NCI-H524 (cell line): ENCODE measurements at places on chromosomes 6 and 20.

- DNase-seq, result no peak
Measured at GRCh38 chr6:134103006-134103405, 50.6 kb upstream of the SLC2A12 start.

- DNase-seq, result no peak
Measured at GRCh38 chr20:50904067-50904570, 27.1 kb downstream of the ADNP start.

GRCh38 chr6:167849846-167850459 is 23.2 kb downstream of the AFDN start:
- no peak for DNase-seq

DNA sequence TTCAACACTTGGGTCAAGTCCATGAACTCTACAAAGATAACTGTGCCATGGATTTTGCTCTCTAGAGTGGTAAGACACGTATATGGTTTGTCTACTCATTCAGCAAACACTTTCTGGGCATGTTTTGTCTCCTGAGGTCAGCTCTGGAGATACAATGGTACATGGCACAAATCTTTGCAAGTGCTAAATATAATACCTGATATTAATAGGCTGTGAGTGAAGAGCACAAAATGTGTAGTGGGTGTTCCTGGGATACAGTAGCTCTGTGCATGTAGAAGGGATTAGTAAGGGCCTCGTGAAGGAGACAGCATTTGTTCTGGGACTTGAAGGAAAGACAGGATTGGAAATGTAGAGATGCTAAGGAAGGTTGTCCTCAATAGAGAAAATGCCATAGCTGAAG is 360.9 kb downstream of the BCKDHB start:
- DNase-seq, result no peak

- DNase-seq, result no peak
Measured at GRCh38 chr6:44785130-44785529, 397.6 kb downstream of the CDC5L start.

GRCh38 chr20:54633374-54634355 is 158.3 kb downstream of the DOK5 start:
- peak; percentile 22 for DNase-seq

- DNase-seq, result no peak
Measured at GRCh38 chr20:14717134-14717999, 380.0 kb upstream of the FLRT3 start.

- DNase-seq, result no peak
Measured at GRCh38 chr6:138607478-138608433, 108.5 kb upstream of the NHSL1 start.

DNA sequence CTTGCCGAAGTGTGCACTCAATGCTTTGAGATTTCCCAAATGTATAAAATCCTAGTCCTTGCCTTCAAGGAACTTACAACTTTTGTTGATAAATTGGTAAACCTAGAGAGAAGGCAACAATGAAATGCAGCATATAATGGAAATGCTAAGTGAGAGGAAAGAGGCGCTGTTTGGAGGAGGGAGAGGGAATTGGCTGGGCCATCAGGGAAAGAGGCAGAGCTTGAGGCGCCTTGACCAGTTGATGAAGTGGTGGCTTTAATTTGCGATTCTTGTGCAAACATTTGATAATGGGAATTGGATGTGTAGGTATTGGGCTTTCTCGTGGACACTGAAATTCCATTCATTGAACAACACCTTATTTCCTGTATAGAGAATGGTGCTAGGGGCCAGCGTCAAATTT is 1.9 kb upstream of the CDYL start:
- DNase-seq, result no peak

- DNase-seq, result no peak
Measured at GRCh38 chr6:23656255-23657194, 469.5 kb upstream of the NRSN1 start.

GRCh38 chr20:36154700-36155628 is at the start of gene EPB41L1:
Gene EPB41L1 (plus strand): TSS chr20:36154740. CDS start chr20:36173778, 19,038 bp downstream.
- DNase-seq, result no peak

DNA sequence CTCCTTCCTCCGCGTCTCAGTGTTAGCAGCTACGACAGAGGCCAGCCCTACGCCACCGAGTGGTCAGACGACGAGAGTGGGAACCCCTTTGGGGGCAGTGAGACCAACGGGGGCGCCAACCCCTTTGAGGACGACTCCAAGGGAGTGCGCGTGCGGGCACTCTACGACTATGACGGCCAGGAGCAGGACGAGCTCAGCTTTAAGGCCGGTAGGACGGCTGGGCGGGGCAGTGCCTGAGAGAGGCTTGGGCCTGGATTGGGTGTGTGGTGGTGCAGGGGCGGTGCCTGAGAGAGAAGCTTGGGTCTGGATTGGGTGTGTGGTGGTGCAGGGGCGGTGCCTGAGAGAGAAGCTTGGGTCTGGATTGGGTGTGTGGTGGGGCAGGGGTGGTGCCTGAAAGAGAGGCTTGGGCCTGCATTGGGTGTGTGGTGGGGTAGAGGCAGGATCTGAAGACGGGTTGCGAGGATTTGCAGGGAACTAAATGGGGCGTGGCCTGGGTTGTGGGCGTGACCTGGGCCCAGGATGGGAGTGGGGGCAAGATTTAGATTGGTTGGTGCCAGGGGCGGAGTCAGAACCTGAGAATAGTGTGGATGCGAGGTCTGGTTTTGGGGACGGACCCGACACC is 24.4 kb downstream of the SPDEF start:
- DNase-seq, result no peak

- peak; percentile 48 for DNase-seq
Measured at GRCh38 chr6:82363428-82364086, at the start of gene TPBG. Gene TPBG (plus strand): TSS chr6:82363817. CDS start chr6:82364962, 1,145 bp downstream.

GRCh38 chr20:62365814-62366369 is 1.2 kb downstream of the LAMA5 start:
- no peak for DNase-seq

DNA sequence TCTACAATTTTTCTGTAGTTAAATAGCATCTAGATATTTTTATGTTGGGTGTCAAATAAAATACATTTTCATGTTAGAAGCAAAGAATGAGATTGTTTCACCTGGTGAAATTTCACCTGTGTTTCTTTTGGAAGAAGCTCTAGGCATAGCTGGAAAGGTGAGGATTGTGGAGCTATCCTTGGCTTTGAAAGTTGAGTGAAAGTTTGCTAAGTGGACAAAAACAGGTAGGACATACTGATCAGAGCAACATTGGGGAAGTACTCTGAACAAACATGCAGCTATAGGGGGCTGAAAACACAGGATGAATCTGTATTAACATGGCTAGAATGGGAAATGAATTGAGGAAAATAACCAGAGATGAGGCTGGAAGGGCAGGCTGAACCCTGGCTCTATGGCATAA is 18.8 kb downstream of the CLVS2 start:
- DNase-seq, result no peak

GRCh38 chr6:2748183-2748582 is 2.5 kb downstream of the MYLK4 start:
- DNase-seq, result no peak

- no peak for DNase-seq
Measured at GRCh38 chr6:44135875-44136274, 8.5 kb downstream of the TMEM63B start.

GRCh38 chr6:89611666-89612065 is 26.9 kb downstream of the LYRM2 start:
- no peak for DNase-seq

- no peak for DNase-seq
Measured at GRCh38 chr6:24694198-24694597, 24.8 kb downstream of the C6orf62 start.

GRCh38 chr6:102026649-102027048 is 633.1 kb downstream of the GRIK2 start:
- DNase-seq, result no peak

DNA sequence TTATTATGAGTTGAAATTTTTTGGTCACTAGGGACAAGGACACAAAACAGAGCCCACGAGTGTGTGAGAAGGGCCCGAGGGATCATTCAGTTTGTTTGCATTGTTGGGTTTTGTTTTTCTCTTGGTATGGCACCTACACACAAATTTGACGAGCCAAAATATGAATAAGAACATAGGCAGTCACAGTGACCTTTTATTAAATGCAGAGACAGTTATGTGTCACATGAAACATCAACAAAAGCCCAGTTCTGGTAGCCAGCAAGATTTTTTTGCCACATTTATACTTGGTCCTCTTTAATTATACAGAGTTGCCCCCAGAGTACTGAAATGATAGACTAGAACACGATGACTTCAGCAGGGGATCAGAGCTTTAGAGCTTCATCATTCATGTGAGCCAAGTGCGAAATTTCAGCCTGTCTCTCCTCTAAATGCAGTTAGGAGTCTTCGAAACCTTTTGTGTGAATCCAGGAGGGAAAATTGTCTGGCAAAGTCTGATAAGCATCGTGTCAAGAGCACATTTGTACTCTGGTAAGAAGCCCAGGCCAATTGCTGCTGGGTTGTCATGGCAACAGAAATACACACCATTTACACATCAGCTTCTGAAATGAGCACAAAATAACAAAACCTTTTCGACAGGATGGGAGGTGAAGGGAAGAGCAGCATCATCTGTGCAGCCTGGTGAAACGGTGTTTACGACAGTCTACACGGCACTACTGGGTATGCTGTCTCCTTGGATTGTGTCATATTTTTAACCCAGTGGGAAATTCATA is 79.2 kb upstream of the RIPOR2 start:
- no peak for DNase-seq

- peak; percentile 42 for DNase-seq
Measured at GRCh38 chr6:37698264-37699137, 818 bp upstream of the MDGA1 start.

GRCh38 chr6:103617642-103618041 is 1242.1 kb downstream of the HACE1 start:
- DNase-seq, result no peak

GRCh38 chr6:4372866-4373265 is 237.5 kb upstream of the ECI2 start:
- no peak for DNase-seq

DNA sequence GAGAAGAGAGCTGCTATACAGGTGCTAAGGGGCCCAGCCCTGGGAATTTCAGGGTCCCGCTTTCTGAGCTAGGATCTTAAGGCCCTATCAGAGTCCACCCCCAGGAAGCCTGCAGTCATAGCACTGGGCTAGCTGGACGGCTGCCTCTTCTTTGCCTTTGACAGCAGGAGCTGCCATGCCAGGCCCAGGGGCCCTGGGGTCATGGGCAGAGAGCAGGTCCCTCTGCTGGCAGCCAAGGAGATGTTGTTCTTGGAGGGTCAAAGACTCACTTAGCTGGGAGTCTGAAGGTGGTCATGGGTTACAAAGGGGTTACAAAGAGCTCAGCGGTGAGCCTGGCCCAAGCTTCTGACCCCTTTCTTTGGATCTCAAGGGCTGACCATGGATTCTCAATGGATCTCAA is 52.7 kb downstream of the RPP21 start:
- DNase-seq, result no peak

GRCh38 chr6:169451065-169451838 is 197.6 kb upstream of the THBS2 start:
- no peak for DNase-seq
